ENCODE measurements at places on chromosomes 5 and 9. TPM values are rescaled to one million over a fixed set of nuclear protein-coding genes. Genes with fewer than 3 reads are reported as not detected.

Gene CCNI2
- total RNA-seq: not detected

DNA sequence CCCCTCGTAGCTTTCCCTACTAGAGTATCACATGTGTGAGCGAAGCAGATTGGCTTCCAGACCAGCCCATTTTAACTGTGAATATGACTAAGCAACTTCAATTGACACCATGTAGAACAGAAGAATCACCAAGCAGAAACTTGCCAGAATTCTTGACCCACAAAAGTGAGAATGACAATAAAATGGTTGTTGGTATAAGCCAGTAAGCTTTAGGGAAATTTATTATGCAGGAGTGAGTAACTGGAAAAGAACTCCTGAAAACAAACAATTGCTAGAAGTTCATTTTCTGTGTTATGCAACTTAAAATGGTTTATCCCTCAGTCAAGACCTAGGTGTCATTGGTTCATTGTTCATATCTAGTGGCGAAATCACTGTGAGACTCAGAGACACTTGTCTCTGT is 303.1 kb downstream of the DMRT2 start:
- no peak overlapping the region for H3K4me3 ChIP-seq
- no peaks in the 10 kb centered on the region for H3K4me1 ChIP-seq
- H3K27me3 ChIP-seq: no peaks in the 10 kb centered on the region
- no peaks in the 10 kb centered on the region for H3K36me3 ChIP-seq
- DNase-seq: no peak
- H3K27ac ChIP-seq: no peak overlapping the region

DNA sequence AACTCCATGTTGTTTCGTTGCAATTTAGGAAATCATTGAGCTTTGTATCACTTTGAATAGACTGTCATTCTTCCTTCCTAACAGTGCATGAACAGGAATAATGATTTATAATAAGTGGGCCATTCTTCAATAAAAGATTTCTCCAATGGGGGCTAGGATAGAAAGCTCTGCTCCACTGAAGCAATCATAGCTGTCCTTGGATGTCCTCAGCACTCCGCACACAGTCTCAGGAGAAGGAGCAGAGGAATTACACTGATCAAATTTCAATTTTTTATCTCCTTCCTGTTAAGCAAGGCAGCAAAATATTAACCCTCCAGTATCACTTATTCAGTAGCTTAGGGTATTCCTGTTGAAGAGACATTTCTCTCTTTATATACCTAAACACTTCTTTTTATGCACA is 532.7 kb upstream of the ST8SIA4 start:
- no peaks in the 10 kb centered on the region for H3K4me1 ChIP-seq
- no peaks in the 10 kb centered on the region for H3K27me3 ChIP-seq
- H3K36me3 ChIP-seq: no peaks in the 10 kb centered on the region
- no peak for DNase-seq

DNA sequence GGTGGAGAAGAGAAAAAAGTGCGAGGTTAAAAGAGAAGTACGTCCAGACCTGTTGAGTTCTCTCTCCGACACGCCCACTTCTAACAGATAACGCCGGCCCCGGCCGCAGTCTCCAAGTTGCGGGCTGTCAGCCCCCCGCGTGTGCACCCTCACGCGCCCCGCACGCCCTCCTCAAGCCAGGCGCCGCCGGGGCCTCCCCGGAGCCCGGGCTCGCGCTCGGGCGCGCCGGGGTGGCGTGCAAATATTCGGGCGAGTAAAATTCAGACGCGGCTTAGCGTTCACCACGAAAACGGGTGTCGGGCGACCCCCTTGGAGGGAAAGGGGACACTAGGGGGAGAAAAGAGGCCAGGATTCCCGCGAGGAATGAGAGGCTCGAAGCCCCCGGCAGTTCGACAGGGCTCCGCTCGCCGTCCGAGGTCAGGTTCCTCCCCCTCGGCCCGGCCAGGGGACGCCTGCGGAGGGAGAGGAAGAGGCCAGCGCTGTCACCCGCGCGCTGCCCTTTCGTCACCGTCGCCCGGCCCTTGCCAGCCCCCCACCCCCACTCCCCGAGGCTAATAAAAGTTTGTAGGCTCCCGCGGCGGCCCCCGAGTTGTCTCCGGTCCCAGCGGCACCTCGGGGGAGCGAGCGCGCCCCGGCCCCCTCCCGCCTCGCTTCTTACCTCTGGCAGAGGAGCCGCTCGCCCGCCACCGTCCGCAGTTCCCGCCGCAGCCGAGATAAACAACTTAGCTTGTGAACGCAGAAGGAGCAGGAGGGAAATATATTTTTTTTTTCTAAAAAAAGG is 743 bp downstream of the NR3C1 start:
- no peaks in the 10 kb centered on the region for H3K36me3 ChIP-seq
- peak; percentile 93 for DNase-seq
- peaks cover 5% of the 10 kb centered on the region for H3K4me1 ChIP-seq
- peak overlapping the region; percentile 85 for H3K4me3 ChIP-seq
- H3K27ac ChIP-seq: peak overlapping the region; percentile 97
- H3K27me3 ChIP-seq: no peaks in the 10 kb centered on the region

- DNase-seq: no peak
- no peaks in the 10 kb centered on the region for H3K27me3 ChIP-seq
- no peak overlapping the region for H3K4me3 ChIP-seq
Measured at GRCh38 chr5:139571966-139572365, 10.8 kb downstream of the UBE2D2 start.
